ENCODE measurements at places on chromosomes 6 and 20. TPM values are rescaled to one million over a fixed set of nuclear protein-coding genes. Genes with fewer than 3 reads are reported as not detected.

DNA sequence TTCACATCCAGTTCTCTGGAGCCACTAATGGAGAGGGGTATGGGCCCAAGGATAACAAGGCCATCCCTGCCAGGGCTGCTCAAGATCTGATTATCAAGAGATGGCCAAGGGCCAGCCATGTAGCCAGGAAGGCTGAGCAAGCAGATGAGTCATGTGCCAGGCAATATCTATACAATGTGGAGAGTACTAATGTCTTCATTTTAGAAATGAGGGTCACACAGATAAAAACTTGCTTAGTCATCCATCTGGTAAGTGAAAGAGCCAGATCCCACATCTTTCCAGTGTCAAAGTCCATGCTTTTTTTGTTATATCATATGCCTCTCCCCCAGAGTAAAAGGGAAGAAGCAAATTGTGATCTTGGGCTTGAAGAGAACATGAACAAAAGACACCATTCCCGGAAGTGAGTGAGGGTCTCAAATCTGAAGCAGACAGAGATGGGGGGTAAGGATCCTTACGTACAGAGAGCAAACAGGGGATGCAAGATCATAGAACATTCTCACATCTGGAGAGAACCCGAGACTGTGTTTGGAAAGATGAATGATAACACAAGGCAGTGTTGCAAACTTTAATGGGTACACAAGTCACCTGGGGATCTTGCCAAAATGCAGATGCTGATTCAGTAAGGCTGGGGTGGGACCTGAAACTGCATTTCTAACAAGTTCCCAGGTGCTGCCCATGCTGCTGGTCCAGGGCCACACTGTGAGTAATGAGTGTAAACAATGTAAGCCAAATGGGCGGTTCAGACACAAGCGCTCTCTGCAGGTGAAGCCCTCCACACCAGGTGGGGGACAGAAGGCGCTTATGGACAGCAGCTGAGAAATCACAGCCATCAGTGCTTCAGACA, 20.0 kb upstream of the GSTA3 start:
- no peak for DNase-seq

GRCh38 chr6:25960734-25961133, 1.9 kb upstream of the TRIM38 start:
- DNase-seq, result no peak

GRCh38 chr6:137651591-137652335, 157.6 kb upstream of the OLIG3 start:
- DNase-seq, result no peak

DNA sequence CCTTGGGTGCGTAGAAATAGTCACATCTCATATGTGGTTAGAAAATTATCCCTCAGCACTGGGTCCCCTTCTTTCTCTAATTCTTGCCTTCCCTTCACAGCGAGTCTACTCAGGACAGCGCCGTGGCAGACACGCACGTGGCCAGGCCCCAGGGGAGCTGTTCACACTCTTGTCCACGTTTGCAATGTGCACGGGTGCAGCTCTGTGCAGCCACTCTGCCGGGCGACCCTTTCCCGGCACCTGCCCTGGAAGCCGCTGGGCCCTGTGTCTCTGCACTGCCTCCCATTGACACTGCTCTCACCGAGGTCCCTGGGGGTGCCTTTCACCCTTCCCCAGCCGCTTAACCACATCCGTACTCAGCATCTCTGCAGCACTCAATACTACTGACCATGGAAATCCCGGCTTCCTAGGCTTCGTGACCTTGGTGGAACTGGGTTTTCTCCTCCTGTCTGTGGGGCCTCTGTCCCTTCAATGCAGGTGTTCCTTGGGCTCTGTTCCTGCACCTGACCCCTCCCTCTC, 104.9 kb downstream of the DACT2 start:
- no peak for DNase-seq

DNA sequence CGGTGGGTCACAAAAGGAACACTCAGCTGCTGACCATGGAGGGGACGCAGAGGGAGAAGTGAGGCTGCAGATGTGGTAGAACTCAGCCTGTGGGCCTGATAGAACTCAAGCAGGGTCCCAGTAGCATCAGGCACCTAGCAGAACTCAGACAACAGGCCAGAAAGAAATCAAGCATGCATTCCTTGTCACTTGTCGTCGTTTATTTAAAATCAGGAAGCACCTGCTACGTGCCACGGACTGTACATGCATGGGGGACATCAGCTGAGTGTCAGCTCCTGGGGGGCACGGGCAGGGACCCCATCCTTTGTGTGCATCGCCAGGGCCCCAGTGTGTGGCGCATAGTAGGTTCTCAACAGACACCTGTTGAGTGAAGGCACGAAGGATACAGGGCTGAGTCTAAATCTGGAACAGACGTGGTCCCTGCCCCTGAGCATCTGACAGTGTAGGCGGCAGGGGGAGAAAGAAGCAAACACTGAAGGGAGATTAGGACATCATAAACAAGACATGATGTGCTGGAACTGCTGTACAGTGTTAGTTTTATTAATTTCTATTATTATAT, 32.5 kb downstream of the UQCC2 start:
- no peak for DNase-seq

DNA sequence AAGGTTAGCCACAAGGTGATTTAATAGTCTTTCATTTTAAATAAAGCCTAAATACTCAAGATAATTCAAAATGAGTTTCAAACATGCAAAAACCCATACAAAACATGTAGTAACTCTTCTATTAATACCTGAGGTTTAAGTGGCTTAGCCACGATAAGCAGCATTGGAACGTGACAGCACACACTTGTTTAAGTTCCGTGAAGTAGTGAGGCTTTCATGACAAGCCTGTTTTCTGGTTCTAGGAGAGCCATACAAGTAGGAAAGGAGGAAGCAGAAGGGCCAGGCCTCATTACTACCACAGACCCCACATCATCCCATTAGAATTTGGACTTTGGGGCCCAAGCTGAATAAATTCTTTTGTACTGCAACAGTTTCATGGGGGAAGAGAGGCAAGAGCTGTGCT, 54.3 kb upstream of the PRND start:
- no peak for DNase-seq

- no peak for DNase-seq
Observed at GRCh38 chr6:34046617-34047016, 99.3 kb downstream of the GRM4 start.

GRCh38 chr6:119340796-119341487, 8.6 kb downstream of the MAN1A1 start:
- no peak for DNase-seq

- DNase-seq, result no peak
Observed at GRCh38 chr6:36873115-36873514, 1.5 kb downstream of the PPIL1 start.

- no peak for DNase-seq
Observed at GRCh38 chr20:46293084-46293483, 15.2 kb downstream of the CDH22 start.

DNA sequence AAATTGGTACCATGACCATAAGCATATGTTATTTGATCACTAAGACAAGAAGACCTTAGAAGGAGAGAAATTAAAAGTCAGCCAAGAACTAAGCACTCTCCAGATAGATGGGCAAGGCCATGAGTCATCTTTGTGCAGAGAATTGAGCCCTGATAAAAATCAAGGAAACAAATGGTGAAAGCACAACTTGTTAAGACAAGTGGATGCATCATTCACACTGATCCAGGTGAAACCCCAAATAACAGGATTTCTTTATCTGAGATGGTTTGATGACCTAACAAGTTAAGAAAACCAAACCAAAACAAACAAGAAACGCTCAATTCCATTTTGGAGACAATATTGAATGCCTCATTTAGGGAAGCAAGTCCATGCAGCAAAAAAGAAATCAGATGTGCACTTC, 121.6 kb downstream of the ADAT2 start:
- DNase-seq, result no peak

DNA sequence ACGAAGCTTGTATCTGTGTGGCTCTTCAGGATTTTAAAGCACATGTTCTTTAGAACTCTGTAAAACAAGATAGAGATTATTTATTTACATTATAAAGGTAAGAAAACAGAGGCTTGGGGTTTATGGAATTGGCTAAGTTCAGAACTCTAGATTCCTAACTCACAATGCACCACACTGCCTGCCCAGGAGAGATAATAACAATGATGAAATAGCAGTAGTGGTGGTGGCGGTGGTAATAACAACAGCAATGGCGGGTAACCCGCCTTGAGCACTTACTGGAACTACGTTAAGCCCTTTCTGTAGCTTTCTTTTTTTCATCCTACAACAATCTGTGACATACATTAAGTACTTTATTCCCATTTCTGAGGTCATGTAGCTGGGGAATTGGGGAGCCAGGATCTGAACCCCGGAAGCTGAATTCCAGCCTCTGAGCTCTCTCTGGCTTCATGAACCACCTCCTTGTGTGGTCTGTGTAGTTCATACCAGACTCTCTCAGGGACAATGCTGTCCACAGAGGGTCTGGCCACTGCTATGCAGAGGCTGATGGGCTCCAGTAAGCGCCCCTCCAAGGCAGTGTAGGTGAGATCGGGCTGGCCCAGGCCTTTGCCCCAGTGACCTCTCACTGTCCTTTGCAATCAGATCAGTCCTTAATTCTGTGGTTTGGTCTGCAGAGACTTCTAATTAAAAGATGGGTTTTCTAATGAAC, 260.9 kb downstream of the SLC24A3 start:
- DNase-seq, result no peak

DNA sequence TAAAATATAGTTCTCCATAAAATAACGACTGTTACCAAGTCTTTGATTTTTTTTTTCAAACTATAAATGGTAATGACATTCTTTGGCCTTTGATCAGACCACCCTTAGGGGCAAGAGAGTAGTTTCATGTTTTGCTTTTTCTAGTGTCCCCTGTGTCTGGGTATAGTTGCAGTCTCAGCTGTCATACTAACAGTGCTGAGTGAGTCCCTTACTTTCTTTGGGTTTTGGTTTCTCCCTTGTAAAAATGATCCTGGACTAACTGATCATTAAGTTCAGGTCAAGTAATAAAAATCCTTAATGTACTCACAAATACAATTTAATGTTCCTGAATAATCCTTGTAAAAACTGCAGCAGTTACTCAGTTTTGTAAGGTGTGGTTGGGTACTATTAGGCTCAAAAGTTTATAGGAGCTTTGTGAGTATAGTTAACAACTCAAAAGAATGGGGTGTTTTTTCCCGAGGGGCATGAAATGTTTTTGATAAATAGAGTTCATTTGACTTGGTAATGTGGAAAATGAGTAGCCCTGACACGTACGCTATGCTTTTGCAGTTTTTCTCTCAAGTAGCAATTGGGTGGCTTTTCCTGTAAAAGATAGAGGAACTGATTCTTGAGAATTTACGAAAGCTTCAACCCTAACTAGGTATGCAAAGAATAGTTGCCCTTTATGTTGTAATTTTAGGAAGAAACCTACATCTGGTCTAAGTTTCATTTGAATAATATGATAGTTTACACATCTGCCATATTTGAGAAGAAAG, 6.2 kb downstream of the PTPN1 start:
- no peak for DNase-seq

GRCh38 chr6:1817033-1817761, 207.5 kb downstream of the FOXC1 start:
- no peak for DNase-seq

GRCh38 chr20:12177657-12178293, 260.1 kb downstream of the BTBD3 start:
- DNase-seq, result no peak

GRCh38 chr6:132298344-132298949, 102.8 kb downstream of the MOXD1 start:
- no peak for DNase-seq

DNA sequence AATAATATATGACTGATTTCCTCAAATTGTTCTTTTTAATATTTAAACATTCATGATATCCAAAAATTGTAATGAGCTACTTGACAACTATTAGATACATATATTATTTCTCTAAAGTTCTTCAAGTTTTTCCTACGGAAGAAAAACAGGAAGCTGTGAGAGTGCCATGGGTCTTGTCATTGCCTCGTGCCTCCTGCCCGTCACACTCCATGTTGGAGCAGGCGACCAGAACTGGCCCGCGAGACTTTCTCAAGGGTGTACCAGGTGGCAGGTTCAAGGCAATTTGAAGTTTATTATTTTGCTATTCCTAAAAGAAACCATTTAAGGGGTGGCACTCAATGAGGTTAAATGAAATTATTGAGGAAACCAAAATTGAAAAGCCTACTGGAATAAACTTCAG, 337.2 kb downstream of the HACE1 start:
- DNase-seq, result no peak

- peak; percentile 42 for DNase-seq
Observed at GRCh38 chr6:149445573-149445972, 39.2 kb downstream of the ZC3H12D start.

- DNase-seq, result peak; percentile 94
Observed at GRCh38 chr20:23048283-23049200, 930 bp downstream of the THBD start.

DNA sequence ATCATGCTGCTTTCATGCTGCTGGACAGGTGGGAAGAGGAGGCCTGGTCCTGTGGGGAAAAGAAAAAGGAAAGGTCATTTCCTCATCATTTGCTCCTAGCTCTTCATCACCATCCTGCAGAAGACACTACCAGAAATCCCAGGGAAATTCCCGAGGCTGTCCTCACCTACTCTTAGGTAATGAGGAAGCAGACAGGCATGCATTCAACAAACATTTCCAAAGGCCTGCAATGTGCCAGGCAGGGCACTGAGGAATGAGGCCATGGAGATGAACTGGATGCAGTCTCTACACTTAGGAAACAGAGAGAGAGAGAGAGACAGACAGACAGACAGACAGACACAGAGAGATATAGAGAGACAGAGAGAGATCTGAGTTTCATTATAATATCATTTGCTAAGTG, 83.0 kb upstream of the MRPS10 start:
- no peak for DNase-seq

GRCh38 chr6:100618351-100618671, 153.6 kb upstream of the SIM1 start:
- no peak for DNase-seq

DNA sequence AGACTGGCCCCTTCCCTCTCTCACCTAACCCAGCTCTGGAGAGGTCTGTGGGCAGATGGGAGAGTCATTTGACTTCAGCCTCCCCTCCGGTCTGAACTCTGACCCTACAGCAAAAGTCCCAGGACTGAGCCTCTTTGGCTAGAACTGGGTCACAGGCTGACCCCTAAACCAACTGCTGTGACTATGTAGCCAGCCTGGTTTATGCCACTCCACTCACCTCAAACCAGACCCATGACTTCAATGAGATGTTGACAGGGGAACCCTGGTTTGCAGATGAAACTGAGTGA, 864 bp upstream of the OSBPL2 start:
- no peak for DNase-seq

DNA sequence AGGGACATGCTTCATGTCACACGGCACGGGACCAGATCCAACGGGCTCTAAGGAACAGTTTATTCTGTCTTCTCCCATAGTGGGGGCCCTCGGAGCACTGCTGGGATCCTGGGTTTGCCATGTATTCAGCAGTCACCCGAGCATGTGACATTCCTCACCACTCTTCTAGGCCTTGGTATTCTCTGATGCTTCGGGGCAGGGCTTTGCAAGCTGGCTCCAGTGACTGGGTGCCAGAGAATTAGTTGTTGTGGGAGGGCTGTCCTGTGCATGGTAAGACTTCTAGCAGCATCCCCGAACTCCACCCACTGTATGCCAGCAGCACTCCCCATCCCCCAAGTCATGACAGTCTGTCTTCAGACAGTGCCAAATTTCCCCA, 5.4 kb downstream of the CCN5 start:
- no peak for DNase-seq

The C6orf132 gene
- total RNA-seq, result 2.3 TPM

The JARID2 gene
- 8.3 TPM for total RNA-seq

The FOXA2 gene
- not detected for total RNA-seq

The EYA2 gene
- total RNA-seq, result 14.4 TPM

The SIRPB2 gene
- total RNA-seq, result 8.8 TPM

The TAGAP gene
- 2.5 TPM for total RNA-seq
